AG04450 (cell line): ENCODE measurements at places on chromosomes 12 and 14. TPM values are rescaled to one million over a fixed set of nuclear protein-coding genes. Genes with fewer than 3 reads are reported as not detected.

Gene AMDHD1
- 0.04 and 0.12 TPM in 2 replicates for polyA plus RNA-seq

Gene HOXC13
- not detected in 2 replicates for polyA plus RNA-seq

Gene B4GALNT3
- not detected in 2 replicates for polyA plus RNA-seq

Gene NR2C1
- polyA plus RNA-seq: 28.9 and 32.8 TPM in 2 replicates

Gene RPGRIP1
- polyA plus RNA-seq: not detected in 2 replicates

Gene KRT82
- not detected in 2 replicates for polyA plus RNA-seq
